ENCODE measurements at places on chromosomes 2 and 18.

GRCh38 chr2:1115843-1116539 lies 165.3 kb downstream of the SNTG2 start:
- no peak for DNase-seq

DNA sequence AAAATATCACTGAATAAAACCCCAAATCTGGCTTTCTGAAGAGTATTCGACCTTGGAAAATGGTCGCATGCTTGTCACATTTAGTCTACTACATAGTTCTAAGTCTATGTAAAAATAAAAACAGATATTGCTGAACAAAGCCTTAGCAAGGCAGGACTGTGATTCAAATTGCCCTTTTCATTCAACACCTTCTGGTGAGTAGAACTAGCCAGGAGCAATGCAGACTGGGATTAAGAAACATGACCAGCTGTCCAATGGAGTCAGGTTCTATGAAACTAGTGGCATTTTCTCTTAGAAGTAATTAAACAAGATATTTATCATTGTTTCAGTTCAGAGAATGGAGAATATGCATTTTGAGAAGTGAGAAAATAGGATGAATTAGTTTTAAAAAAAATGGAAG lies 1260.5 kb upstream of the ACVR2A start:
- no peak for DNase-seq

DNA sequence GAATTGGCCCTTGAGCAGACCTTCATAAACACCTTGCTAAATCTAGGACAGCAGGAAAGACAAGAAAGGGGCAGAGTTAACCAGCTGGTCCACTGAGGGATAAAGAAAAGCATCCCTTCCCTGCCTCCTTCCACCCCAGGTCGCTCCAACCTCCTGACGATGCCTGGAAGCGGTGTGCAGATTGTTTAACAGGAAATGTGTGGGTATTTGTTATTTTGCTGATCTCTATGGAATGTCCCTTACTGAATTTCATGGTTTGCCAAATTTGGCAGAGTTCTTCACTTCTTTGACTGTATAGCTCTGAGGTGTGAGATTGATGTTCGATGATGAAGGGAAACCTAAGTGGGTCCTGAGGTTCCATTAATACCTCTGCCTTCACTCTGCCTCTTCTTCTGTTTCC lies 72.9 kb downstream of the MAP3K20 start:
- DNase-seq = no peak

DNA sequence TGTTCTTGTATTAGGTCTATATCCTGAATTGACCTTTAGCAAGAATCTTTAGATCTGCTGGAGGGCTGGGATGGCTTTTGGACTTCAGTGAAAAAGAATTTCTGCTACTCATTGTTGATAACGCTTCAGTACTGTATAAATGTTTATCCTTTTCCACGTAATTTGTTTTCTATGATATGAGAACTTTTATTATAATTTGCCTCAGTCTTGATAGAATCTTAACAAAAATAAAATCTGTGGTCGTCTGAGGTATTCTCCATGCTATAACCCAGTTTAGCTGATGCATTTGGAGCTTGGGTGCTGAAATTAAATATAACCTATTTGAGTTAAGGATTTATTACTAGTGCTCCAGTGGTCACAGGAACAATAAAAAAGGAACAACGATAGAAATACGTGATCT lies 71.1 kb downstream of the ACTR3 start:
- DNase-seq = no peak

GRCh38 chr2:202152104-202152715 lies 79.2 kb downstream of the KIAA2012 start:
- no peak for DNase-seq

DNA sequence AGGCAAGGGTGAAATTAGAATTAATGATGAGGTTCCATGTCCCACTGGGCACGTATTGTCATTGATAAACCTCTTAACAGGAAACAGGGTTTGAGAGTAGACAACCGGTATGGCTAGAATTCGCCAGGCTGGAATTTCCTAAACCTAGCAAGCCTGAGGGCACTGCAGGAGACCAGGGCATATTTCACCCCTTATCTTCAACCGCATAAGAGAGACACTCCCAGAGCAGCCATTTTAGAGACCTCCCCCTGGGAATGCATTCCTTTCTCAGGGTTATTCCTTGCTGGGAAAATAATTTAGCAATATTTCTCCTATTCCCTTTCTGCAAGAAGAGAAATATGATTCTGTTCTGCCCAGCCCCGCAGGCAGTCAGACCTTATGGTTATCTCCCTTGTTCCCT lies 334.6 kb upstream of the LYPD1 start:
- DNase-seq = no peak

DNA sequence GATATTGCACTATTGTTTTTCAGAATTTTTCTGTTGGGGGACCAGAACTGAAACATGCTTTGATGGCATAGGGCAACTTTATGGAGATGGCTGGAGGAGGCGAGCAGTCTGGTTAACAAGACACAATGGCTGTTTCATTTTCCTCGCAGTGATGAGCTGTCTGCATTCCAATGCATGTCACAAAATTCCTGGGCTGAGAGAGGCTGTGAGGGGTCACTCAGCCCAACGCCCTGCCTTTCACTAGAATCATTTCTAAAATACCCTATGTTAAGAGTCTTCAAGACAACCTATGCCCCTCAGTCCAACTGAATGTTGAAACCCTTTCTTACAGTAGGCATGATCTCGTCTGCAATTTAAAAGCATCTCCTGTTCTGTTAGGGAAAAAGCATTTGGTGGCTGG lies 1090.0 kb downstream of the BCL11A start:
- DNase-seq = no peak

DNA sequence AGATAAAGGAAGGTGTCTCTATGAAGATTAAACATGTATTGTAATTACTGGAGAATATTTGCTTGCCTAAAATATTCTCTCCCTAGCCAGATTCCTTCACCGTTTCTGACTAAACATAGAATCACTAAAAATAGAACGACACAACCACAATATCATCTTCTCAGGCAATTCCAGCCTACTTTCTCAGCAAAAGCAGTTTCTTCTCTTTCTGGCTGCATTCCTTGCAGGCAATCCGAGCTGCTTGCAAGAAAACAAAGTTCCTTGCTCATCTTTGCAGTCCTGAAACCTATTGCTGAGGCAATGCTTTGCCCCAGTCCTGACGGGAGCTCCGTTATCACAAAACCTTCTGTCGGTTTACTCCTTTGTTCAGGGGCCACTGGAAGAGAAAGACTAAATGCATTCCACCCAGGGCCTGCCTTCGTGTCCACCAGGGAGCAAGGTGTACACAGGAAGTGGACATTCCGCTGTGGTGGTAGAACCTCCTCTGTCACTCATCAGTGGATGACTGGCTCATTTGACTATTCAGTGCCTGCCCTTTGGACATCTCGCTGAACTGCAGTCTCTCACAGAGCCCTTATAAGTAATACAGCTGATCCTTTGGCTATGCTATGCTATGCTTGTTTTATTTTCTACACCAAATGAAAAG lies 239.2 kb upstream of the DOK6 start:
- DNase-seq = no peak

DNA sequence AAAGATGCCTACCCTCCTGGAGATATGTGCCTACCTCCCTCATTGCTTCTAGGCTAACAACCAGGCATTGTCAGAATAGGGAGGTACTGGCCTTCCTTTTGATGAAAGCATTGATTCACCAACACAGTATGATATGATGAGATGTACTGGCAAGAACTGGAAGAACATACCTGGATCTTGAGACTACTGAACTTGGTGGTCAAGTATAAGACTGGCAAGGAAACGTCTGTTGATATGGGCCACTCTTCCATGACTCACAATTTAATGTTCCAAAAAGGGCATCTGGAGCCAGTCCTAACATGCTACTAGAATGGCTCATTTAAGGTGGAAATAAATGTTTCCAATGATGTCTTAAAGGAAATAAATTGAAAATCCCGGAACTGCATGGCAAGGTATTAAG lies 18.1 kb downstream of the DTNB start:
- no peak for DNase-seq

GRCh38 chr2:189834059-189834458 lies 49.8 kb downstream of the PMS1 start:
- no peak for DNase-seq

- DNase-seq = no peak
Measured at GRCh38 chr2:25473758-25474340, 132.1 kb upstream of the DNMT3A start.

GRCh38 chr2:111617299-111618225 lies 266.4 kb downstream of the ANAPC1 start:
- no peak for DNase-seq

GRCh38 chr2:98727369-98728087 lies 3.4 kb downstream of the MGAT4A start:
- DNase-seq = no peak

DNA sequence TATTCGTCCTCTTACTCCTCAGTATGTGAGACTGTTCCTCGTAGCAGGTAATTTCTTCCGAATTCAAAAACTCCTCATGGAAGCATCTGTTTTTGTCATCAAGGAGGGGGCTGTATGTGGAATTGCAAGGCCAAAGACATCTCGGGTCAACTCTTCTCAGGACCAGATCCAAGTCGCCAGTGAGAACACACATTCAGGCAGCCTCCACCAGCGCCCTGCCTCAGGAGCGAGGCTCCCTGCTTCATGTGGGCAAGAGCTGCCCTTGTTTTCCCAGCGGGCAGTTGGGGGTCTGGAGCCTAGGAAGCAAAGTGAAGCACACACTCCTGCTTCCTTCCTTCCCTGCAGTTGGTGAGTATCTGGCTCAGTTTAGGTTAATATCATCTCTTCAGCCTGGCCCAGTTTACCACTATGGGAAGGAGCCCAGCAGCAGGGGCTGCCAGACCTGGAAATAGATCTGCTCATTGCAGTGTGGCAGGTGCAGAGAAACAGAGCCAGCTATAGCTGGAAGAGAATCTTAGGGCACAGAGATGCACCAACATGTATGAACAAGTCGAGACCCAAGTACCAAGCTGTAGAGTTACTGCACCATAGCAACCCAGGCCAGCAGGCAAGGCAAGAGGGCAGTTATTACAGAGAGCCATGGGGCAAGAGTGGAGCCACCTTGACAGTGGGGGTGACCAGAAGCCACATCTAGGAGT lies 25.3 kb downstream of the TMEM127 start:
- no peak for DNase-seq

DNA sequence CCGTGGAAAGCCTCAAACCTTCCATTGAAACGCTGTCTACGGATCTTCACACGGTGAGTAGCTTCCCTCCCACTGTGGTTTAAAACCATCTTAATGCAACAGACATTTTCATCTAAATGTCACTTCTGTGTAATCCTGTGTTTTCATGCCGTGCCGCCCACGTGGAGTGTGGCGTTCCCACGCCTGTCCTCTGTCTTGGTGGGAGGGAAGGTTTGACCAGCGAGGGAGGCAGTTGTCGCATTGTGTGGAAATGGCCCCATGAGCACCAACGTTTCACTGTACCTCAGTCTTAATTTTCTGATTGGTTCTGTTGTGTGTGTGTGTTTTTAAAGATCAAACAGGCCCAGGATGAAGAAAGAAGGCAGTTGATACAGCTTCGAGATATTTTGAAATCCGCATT lies 88.6 kb downstream of the ITGB1BP1 start:
- DNase-seq = no peak

DNA sequence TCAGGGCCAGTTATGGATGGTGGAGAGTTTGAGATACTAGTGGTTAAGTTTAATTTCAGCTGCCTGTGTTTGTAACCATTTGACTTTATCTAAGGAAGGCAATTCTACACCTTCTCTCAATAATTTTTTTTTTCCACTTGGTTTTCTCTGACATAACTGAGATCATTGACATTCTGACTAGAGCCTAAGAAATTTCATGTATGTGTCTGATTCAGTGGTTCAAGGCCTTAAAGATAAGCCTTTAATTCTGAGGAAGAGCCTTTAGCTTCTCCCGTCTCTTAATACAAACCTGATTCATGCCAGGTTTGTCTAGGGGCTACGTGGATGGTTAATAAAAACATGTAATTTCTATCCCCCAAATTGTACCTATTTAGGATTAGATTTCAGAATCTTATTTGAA lies 971.4 kb downstream of the DPP10 start:
- DNase-seq = no peak

GRCh38 chr2:42233976-42234441 lies 64.9 kb downstream of the EML4 start:
- no peak for DNase-seq

DNA sequence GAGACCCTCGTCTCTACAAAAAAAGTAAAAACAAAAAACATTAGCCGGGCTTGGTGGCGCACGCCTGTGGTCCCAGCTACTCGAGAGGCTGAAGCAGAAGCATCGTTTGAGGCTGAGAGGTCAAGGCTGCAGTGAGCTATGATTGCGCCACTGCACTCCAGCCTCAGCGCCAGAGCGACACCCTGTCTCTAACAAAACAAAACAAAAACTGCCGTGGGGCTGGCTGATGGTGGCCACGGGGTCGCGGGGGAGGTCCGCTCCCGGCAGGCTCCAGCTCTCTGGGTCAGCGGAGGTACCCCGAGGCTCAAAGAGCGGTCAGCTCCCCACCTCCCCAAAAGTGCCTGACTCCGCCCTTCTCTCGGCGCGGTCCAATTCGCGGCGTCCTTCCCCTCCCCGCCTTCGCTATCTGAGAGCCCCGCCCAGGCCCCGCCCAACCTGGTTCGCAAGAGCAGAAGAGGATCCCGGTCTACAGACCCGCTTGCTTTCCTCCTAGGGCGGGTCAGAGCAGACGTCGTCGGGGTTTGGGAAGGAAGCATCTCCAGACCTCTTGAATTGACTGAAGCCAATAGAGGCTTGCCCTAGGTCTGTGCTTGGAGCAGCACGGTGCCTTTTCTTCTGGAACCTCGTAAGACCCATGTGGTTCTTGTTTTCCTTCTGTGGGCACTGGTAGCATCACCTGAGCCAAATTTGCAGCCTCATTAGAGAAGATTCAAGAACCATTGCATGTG lies 7.8 kb downstream of the RAX start:
- DNase-seq = peak; percentile 28

DNA sequence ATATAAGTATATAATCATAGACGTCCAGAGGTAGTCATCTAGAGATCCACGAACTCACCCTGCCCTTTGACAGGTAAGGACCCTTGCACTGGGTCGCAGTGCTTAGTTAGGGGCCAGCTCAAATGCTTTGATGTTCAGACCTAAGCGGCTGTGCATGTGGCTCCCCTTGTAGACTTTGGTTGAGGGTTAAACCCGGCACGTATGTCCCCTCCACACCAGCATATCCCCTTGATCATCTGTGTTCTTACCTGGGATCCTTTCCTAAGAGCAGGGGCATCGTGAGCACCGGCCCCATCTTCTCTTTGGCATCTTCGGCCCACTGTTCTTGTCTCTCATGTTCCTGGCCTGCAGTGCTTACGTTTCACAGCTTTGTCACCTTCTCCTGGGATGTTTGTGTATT lies 31.4 kb downstream of the GRHL1 start:
- DNase-seq = no peak

- no peak for DNase-seq
Measured at GRCh38 chr18:52452427-52452826, 112.4 kb downstream of the DCC start.

GRCh38 chr18:26089293-26090129 lies 902 bp downstream of the SS18 start:
- DNase-seq = peak; percentile 0

- DNase-seq = no peak
Measured at GRCh38 chr2:191113761-191114160, 37.0 kb downstream of the STAT4 start.

GRCh38 chr18:35458271-35458670 lies 39.5 kb downstream of the INO80C start:
- no peak for DNase-seq

Data from stimulated activated CD4-positive, alpha-beta T cell treated with anti-CD3 and anti-CD28 coated beads, Interleukin-4, amount 100 ng/mL, for 4 hours (primary cell).